NCI-H2171 (cell line): ENCODE measurements at places on chromosomes 2 and 18.

GRCh38 chr2:71154798-71155197, 24.4 kb downstream of the MPHOSPH10 start:
- no peak for DNase-seq

DNA sequence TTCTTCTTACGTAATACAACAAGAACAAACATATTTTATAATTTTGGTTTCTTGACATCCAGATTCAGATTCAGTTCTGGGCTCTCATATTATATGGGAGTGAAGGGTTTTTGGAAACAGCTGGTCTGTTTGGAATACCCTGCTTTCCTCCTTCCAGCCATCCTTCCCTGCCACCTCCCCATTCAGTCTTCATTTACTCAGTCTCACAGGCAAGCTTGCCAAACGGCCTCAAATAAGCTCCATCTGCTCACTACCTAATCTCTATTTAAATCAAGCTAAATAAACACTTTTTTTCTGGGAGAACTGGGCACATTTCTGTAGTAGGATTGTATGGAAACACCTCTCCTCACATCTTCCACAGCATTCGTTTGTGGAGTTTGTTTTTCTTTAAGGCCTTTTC, 147.5 kb downstream of the RND3 start:
- DNase-seq = peak; percentile 78

GRCh38 chr2:105139556-105140239, 101.8 kb downstream of the MRPS9 start:
- no peak for DNase-seq

DNA sequence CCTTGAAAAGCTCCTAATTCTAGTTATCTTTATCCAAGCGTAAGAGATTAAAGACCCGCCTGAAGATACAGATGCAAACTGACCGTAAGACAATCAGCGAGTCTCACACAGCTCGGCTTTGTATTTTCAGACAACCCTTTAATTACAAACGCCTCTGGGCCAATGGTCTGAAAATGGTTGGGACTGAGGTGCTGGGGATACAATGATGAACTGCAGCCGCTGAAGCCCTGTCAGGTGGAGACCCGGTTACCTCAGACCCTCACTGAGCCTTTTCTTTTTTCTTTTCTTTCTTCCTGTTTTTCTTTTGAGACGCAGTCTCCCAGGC, 715 bp upstream of the CFAP36 start:
- DNase-seq = no peak

DNA sequence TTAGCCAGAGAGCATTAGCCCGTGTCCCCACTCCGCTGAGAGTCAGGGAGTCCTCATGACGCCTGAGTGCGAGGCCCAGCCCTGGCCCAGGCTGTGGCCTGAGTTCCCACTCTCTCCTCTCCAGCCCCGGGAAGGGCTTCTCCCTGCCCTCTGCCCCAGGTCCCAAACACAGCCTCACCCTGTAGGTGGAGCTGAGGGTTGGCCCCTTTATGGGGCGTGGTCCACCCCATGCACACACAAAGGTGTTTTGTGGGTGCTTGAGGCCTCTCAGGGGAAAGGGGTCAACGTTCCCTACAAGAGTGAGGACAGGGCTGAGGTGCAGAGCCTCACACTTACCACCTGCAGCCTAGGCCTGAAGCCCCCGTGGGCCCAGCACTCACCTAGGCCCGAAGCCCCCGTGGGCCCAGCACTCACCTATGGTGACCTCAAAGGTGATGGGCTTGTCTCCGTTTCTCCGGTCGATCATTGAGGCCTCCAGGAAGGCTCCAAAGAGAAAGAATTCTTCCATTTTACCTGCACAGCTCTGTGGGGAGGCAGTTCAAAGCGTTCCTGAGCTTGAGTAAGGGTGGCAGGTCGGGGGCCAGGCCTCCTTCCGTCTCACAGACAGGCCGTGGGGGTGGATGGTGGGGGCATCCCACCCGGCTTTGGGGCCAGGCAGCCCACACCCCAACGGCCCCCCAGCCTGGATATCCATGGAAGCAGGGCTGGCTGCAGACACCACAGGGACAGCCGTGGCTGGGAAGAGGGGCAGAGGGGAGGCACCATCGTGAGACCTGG, 2.1 kb upstream of the OTOF start:
- no peak for DNase-seq

GRCh38 chr2:64122358-64122757, 21.9 kb downstream of the PELI1 start:
- no peak for DNase-seq

DNA sequence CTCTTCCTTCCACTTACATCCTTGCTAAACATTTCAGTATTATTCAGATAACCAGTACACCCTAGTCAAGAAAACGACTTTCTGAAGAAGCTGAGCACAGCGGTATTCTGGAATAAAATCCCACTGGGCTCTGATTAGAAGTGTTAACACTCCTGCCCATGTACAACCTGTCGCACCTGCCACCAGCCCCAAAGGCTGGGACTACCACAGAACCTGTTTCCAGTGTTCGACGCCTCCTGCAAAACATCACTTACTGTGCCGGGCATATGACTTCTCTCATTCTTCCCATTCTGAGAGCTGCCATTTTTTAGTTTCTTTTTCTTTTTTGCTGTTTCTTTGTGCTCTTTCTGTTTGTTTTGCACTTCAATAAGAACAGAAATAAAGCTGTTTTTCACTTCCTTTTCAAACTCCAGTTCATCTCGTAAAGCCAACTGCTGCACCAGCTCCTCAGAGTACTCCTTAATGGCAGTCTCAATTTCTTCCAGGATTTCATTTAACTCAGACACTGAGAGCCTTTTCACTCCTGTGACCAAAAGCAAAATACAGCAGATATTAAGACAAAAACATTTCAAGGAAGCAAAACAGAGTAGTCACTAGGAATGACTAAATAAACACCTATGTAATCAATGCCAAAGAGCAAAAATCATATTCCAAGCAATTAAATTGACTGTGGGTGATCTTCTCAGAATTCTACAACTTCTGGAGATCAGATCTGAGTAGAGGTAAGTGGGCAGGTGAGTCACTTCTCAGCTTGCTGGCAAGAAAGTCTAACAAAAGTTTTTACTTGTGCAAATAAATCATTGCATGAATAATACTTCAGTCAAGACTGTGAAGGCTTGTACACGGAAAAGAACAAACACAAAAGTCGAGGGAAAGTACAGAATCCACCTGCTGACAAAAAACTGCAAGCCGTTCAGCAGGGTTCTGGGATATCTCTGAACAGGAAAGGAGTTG, 19.3 kb downstream of the FEZ2 start:
- DNase-seq = no peak

DNA sequence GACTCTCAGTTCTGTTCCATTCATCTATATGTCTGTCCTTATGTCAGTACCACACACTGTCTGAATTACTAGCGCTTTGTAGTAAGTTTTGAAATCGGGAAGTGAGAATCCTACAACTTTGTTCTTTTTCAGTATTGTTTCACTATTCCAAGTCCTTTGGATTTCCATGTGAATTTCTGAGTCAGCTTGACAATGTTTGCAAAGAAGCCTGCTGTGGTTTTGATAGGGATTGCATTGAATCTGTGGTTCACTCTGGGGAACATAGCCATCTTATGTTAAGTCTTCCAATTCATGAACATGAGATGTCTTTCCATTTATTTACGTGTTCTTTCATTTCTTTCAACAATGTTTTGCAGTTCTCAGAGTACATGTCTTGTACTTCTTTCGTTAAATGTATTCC, 15.0 kb downstream of the SLC3A1 start:
- no peak for DNase-seq

GRCh38 chr2:180419212-180419611, 412.1 kb upstream of the CWC22 start:
- no peak for DNase-seq

- DNase-seq = no peak
These were observed 9.8 kb downstream of the MYOM1 start for GRCh38 chr18:3209859-3210569.

DNA sequence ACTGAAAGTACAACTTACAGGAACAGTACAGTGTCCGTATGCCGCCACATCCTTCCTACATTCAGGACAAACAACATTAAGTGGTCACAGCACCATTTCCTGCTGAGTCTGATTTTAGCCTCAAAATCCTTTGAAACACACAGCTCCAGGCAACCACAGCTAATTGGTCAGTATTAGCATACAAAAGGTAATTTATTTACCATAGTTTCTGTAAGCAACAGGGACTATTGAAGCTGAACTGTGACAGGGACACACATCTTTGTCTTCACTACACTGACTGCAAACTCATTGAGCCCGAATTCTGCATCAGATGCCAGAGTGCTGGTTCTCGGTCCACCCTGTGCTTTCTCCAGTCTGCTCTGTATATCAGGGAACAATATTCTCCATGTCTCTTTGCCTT, 151.8 kb downstream of the ST6GAL2 start:
- DNase-seq = no peak

GRCh38 chr18:21191596-21192307, 50.3 kb upstream of the GREB1L start:
- peak; percentile 7 for DNase-seq

GRCh38 chr2:69385443-69386151, 1.4 kb downstream of the GFPT1 start:
- no peak for DNase-seq

GRCh38 chr2:236523249-236523648, 46.4 kb upstream of the ACKR3 start:
- no peak for DNase-seq

GRCh38 chr18:23953984-23954383, 60.6 kb upstream of the TTC39C start:
- DNase-seq = no peak

DNA sequence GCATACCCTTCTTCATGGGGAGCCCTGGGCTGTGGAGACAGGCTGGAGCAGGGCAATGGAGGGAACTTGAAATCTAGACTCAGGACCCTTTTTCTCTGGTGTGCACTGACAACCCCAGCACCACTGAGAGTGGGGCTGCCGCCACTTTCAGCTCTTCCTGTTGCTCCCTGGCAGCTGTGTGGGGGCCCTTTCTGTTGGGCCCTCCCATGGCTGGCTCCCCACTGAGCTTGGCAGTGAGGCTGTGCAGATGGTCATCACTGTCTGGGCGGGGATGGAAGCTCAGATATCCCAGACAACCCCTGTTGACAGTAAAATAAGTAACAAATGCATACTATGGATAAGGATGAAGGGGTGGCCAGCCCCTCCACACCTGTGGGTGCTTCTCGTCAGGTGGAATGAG, 6.7 kb downstream of the MYO7B start:
- DNase-seq = peak; percentile 8

GRCh38 chr2:188909036-188909435, 65.1 kb upstream of the COL3A1 start:
- no peak for DNase-seq

GRCh38 chr18:53531896-53532295, 692.6 kb downstream of the MBD2 start:
- DNase-seq = no peak

GRCh38 chr2:83420993-83421392, 1038.1 kb downstream of the SUCLG1 start:
- DNase-seq = no peak

DNA sequence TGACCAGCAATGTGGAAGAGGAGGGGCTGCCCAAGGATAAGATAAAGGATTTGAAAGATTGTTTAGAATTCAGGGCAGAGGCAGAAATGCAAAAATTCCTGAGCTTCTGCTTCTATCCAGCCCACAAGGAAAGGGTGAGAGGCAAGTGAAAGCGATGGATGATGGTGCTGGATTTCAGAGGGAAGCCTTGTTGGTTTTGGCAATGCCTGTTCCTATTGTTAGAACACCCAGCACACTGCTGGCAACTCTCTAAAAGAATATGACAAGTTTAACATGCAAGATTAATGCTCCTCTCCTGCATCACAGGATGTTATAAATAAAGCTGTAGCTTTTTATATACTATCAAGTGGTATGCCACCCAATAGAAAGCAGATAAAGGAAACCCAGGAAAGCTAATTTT, 92.6 kb downstream of the ZNF385B start:
- DNase-seq = no peak

- no peak for DNase-seq
These were observed 77.7 kb downstream of the SMAD4 start for GRCh38 chr18:51107598-51108305.

GRCh38 chr2:187749804-187750431, 195.7 kb upstream of the TFPI start:
- DNase-seq = no peak

- no peak for DNase-seq
These were observed 737.4 kb upstream of the SALL3 start for GRCh38 chr18:78242254-78242643.

GRCh38 chr2:212330263-212330662, 208.3 kb downstream of the ERBB4 start:
- DNase-seq = no peak
